Sciatic nerve (tissue), 2 donors: ENCODE measurements at places on chromosomes 1 and 21.
A peak's percentile ranks its signal among the peaks of the same experiment; 100 is the strongest.

DNA sequence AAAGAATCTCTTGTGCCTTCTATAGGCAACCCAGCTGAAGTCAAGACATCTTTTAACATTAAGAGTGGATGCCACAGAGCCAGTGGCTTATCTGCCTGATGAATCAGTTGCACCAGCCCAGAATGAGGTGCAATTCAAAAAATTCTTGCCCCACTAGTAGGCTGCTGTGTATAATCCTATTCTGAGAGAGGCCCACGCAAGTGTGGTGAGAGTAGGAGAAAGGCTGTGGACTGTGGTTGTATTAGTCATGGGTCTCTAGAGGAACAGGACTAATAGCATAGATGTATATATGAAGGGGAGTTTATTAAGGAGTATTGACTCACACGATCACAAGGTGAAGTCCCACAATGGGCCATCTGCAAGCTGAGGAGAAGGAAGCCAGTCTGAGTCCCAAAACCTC lies 216.4 kb downstream of the LTN1 start:
- no peak for DNase-seq

- DNase-seq: peak; percentile 86
Observed at GRCh38 chr1:47192458-47193384, 2.9 kb upstream of the PDZK1IP1 start.

DNA sequence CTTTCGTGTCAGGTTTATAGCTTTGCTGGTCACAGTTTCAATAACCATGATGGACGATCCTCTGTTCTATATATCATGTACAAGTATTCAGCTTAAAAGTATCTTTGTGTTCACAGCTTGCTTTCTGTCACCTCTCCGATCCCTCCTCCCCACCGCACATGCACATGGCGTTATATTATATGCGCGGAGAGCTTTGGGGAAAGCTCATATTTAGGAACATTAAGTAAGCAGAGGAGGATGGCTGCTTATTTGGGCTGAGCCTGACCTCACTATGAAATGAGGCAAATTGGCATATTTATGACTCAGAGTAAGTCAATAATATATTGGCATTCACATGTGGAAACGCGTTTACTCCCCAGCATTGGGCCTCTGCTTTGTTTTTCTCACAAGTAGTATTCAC lies 360.5 kb downstream of the HLX start:
- no peak for DNase-seq

DNA sequence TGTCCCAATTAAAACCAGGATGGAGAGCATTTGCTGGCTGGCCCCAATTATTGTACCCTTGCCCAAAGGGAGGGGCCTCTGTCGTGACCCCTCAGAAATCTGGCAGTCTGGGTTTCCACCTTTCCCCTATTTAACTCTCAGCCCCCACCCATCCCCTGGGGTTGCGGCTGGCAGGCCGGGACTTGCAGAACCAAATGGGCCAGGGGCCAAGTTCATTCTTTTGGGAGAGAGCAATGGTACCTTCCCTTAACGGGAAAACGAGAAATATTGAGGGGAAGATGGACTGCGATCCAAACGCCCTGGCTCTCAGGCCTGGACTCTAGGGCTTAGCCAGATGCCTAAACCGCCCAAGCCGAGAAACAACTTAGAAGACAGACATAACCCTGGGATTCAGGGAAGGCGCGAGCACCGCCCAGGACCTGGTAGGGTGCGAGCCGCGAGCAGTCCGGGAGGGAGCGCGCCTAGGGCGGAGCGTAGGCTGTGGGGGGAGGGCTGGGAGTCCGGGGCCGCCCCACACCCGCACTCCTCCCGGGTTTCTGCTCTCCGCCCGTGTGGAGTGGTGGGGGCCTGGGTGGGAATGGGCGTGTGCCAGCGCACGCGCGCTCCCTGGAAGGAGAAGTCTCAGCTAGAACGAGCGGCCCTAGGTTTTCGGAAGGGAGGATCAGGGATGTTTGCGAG lies at the start of gene SLC27A3:
SLC27A3 (plus strand) TSS at position 628 of the 678 bp plus-strand sequence. CDS start 91 bp downstream, outside the sequence.
- DNase-seq: peak; percentile 89

GRCh38 chr1:91870322-91870721 lies 15.6 kb downstream of the TGFBR3 start:
- no peak for DNase-seq

DNA sequence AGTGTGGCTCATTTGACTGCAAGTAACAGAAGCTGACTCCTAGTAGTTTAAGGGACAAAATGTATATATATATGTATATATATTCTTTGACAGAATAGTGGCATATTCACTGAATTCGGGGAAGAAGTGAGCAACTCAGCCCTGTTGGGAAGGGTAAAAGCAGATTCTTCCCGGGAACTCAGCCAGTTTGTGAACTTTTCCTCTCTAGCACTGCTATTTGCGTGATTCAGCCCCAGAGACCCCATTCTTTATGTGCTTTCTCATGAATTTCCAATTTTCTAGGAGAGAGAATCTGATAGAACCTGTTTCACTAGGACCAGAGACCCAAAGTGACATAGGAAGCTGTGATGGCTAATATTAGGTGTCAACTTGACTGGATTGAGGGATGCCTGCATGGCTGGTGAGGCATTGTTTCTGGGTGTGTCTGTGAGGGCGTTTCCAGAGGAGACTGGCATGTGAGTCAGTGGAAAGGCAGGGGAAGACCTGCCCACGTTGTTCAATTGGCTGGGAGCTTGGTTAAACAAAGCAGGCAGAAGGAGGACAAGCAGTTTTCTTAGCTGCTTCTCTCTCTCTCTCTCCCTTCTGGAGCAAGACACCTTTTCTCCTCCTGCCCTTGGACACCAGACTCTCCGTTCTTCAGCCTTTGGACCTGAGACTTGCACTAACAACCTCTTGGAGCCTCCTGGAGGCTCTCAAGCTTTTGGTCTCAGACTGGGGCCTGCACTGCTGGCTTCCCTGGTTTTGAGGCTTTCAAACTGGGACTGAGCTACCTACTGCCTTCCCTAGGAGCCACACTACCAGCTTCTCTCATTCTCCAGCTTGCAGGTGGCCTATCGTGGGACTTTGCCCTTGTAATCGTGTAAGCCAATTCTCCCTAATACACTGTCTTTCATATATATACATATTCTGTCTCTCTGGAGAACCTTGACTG lies 93.4 kb upstream of the KCNK1 start:
- no peak for DNase-seq

GRCh38 chr1:101221945-101222429 lies 14.8 kb upstream of the S1PR1 start:
- no peak for DNase-seq

DNA sequence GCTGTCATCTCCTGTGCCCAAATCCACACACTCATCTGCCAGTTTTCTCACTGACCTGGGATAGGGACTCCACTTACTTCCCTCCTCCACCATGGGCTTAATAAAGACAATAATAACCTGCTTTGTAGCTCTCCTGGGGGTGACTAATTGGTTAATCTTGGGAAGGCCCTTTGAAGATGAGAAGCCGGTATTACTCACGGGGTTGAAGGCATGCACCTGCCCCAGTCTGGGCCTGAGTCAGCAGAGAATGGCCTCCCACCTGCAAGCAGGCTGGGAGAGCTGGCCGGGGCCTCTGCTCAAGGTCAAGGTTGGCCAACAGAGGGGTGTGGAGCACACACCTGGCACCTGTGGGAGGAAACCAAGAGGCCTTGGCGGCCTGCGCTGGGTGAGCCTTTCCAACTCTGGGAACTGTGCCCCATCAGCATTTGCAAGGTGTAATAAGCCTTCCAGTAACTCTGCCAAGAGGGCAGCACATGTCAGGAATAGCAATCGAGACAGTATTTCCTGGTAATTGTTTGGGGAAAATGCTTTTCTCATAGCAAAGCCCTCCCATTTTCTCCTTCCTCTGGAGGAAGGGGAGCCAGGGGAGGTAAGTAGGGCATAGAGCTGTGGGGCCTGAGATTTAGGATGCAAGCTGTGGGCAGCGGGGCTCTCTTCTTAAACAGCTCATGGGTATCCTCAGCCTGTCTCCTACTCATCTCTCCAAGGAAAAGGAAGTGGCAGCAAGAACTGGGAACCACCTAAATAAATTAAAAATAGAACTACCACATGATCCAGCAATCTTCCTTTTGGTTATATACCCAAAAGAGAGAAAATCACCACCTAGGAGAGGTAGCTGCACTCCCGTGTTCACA lies 49.0 kb downstream of the TOMM20 start:
- DNase-seq: no peak

DNA sequence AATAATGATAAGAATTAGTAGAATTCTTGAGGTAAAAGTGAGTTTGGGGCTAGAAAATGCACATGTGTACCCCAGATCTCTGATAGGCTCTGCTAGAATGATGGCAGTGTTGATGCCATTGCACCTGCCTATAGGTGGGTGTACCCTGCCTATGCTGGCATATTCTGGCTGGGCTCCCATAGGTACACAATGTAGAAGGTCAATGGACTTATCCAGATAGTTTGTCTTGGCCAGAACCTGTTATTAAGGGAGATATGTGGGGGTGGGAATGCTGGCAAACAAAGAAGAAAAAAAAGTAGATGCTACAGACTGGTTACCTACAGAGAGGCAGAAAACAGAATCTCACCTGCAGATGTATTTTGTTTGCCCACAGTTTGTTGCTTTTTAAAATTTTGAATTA lies 14.1 kb upstream of the KLHDC8A start:
- DNase-seq: no peak

GRCh38 chr1:248757784-248758195 lies 2.2 kb upstream of the LYPD8 start:
- DNase-seq: no peak
